ENCODE measurements at places on chromosomes 1 and 21. TPM values are rescaled to one million over a fixed set of nuclear protein-coding genes. Genes with fewer than 3 reads are reported as not detected.

DNA sequence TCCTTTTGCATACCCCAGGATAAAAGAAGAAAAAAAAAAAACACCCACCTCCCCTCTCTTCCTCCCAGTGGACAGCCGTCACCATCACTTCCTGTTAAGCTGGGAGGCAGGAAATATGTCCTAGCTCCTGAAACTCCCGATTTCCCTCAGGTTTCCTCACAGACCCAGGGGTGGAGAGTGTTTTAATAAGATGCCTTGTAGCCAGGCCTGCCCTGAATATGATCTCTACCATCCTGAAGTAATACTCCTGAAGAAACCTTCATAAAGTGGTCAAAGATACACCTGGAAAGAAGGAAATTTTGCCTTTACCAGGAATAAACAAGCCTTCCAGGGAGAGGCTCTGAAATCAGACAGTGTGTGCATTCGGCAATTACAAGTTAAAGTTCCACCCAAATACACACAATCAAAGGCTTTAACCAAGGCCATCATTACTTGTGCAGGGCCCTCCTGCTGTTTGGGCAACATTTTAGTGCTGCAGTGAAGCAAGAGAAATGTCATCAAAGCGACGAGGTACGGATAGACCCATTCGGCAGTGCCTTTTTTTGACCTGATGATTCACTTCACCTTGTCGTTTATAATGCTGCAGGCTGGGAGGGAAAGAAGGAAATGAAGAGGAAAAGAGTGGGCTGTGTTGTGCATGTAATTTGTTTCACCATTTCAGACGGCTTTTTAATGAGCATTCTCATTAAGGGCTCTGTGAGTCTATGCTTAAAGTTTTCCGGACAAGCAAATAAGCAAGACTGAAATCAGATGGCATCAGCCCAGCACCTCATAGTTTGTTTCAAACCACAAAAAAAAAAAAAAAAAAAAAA lies 41.0 kb upstream of the RASAL2 start:
- peak; percentile 83 for DNase-seq

Gene AMY1A
- not detected for total RNA-seq

GRCh38 chr1:228006034-228006785 lies 588 bp upstream of the WNT3A start:
- no peak for DNase-seq

DNA sequence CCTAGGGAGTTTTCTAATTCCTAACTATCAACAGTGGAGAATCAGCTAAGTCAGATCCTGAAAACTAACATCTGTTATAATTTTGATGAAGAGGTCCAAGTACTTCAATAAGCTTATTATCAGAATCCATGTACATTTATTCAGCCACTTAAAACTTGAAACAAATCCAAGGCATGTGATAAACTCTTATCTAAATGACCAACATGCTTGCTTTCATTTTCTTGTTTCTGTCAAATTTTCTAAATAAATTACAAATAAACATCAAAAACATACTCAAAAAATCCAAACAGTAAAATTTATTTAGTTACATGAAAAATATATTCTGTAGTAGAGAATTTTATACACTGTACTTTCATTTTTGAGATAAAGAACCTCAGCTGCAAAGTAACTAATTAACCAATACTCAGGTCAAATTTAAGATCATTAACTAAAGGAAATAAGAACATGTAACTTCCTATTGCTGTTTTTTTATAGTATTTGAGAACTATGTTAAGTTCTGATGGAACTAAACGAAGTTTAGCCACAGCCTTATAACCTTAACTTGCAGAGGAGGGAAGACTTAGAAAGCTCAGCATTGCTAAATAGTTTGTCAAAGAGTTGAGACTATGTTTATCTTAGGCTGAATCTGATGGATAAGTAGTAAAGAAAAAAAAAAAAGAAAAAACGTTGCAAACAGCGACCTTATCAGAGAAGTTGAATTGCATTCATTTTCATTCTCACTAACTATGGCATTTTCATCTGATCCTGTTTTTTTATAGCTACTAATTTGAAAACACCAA lies 44.9 kb downstream of the SYNJ1 start:
- DNase-seq, result peak; percentile 10

GRCh38 chr21:36676039-36676950 lies 22.6 kb upstream of the SIM2 start:
- no peak for DNase-seq

DNA sequence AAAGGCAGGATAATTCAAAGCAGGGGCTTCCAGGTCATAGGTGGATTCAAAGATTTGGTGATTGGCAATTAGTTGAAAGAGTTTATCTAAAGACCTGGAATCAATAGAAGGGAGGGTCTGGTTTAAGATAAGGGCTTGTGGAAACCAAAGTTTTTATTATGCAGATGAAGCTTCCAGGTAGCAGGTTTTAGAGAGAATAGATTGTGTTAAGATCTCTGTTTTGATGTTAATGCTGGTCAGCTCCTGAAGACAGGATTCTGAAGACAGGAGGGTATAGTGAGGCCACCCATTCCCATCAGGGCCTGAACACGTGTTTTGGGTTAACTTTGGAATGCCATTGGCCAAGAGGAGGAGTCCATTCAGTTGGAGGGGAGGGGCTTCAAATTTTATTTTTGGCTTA lies 6.1 kb upstream of the PTBP2 start:
- no peak for DNase-seq

GRCh38 chr1:28248273-28249012 lies 10.9 kb upstream of the SESN2 start:
- peak; percentile 82 for DNase-seq

GRCh38 chr1:119731060-119731459 lies 19.3 kb downstream of the PHGDH start:
- DNase-seq, result no peak

GRCh38 chr1:245301921-245302320 lies 147.1 kb downstream of the KIF26B start:
- DNase-seq, result no peak

Gene FCRLB
- total RNA-seq, result 5.3 TPM

DNA sequence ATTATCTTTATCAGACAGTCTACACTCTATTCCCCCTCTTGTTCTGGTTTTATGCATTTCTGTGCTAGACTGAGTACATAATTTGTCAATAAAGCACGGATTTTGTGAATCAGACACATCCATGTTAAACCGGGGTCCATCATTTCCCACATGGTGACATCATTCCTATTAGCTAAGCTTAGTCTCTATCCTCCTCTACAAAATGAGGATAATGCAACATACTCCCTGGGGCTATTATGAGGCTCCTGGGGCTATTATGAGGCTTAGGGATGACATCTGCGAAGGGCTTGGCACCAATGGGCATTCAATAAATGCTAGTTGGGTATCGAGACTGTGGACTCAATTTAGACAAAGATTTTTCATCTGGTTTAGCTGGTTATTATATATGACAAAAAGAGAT lies 25.1 kb upstream of the APP start:
- DNase-seq, result no peak

Gene CRABP2
- not detected for total RNA-seq

Gene TSNAX
- total RNA-seq, result 29.8 TPM

Gene PRKAA2
- 3.9 TPM for total RNA-seq

Gene NUP210L
- not detected for total RNA-seq

GRCh38 chr1:54556110-54556509 lies 8.1 kb downstream of the ACOT11 start:
- no peak for DNase-seq

- DNase-seq, result no peak
Measured at GRCh38 chr1:57590978-57591377, 167.1 kb upstream of the DAB1 start.

DNA sequence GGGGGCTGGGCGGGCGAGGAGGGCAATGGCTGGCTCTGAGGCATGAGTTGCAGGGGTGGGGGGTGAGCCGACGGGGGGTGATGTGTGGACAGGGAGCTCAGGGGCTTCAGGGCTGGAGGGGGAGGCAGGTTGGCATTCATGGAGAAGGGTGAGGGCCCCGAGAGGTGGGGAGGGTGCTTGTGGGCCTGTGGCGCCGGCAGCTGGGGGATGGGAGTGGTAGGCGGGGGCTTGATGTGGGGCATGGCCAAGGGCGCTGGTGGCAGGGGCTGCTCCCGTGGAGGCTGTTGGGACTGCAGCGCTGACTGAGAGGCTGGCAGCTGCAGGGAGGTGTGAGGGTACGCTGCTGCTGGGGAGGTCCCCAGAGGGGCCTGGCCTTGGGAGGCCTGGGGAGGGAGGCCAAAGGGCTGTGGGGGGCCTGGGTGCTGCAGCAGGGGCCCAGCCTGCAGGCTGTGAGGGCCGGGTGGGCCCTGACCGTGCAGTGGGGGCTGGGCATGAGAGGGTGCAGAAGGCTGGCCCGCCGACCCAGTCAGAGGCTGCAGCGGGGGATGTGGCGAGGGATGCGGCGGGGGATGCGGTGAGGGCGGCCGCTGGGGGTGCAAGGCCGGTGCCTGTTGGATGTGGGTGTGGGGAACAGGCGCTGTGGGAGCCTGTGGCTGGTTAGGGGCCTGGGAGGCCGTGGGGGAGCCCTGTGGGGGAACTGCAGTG lies 42.7 kb downstream of the SLC45A1 start:
- DNase-seq, result no peak

Gene APCS
- total RNA-seq, result not detected

DNA sequence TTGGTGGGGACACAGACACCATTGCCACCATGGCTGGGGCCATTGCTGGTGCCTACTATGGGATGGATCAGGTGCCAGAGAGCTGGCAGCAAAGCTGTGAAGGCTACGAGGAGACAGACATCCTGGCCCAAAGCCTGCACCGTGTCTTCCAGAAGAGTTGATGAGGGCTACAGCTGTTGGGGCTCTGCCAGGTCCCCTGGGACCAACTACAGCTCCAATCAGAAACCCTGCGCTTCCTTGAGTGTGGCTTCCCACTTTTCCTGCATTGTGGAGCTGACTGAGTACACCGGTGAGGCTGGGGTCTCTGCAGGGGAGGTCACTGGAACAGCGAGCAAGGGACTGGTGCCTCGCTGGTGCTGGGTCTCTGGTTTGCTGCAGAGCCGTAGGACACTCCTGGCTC lies 4.5 kb downstream of the ADPRS start:
- DNase-seq, result no peak

DNA sequence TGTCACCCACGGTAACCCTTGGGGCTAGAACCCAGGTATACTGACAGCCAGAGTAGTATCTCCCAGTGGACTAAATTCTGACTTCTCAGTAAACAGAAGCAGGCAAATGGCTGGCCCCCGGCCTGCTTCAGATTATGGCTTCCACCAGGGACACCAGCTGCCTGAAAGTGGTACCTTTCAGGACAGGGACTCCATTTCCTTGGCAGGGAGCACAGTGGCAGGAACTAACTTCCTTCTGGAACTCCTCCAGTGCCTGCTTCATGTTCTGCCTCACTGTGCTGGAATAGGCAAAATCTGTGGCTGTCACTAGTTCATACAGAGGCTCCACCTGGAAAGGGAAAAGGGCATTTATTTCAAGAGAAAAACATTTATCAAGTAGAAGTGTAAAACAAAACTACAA lies 32.7 kb downstream of the C8B start:
- no peak for DNase-seq

DNA sequence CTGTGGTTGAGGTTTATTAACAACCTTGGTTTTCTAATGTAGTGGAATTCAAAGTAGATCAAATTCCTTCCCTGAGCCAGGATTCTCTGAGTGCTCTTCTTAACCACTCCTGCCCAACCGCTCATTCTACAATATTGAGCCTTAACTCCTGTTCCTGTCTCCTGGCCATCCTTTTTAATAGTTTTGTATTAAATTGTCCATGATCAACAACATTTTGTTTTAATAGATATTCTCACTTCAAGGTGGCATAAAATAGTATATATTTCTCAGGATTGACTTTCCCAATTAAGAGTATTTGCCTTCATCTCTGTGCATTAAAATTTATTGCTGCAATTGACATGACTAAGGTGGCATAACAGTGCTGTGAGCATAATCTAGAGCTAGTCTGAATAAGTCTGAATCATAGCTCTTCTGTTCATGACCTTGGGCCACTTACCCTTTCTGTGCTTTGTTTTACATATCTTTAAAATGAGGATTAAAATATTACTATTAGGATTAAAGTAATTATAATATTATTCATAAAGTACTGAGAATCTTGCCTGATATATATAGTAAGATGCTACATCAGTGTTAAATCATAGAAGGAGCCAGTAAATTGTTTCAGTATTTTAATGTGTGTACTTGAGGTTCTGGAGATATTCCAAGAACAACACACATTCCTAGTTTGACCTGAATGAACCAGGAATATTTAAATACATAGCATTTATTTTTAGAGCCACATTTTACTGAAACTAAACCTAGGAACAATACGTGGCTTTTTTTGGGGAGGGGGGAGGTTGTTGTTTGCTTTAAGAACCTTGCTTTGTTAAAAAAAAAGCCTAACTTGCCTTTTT lies 76.4 kb downstream of the ADGRL2 start:
- DNase-seq, result peak; percentile 35

GRCh38 chr1:240189386-240189989 lies 97.8 kb downstream of the FMN2 start:
- peak; percentile 42 for DNase-seq

Gene S100A6
- 1,350 TPM for total RNA-seq
